HT-29 (cell line): ENCODE measurements at places on chromosomes 5 and 9. TPM values are rescaled to one million over a fixed set of nuclear protein-coding genes. Genes with fewer than 3 reads are reported as not detected.

DNA sequence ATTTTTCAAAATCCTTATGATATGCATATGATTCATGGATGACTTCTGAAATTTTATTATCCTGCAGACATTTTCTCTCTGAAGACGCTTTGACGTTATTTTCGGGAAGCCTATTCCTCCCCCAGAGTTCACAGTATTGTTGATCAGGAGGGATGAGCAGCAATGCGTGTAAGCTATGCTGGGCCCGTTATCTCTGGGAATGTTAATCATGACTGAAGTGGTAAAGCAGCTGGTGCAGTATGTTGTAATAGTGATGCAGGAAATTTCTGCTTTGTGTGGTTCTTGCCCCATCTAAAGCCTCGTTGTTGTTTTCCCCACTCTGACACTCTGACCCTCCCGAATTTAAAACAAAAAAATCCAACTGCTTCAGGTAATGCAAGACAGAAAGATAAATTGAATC lies 1797.8 kb upstream of the WWC1 start:
- no peak for DNase-seq

DNA sequence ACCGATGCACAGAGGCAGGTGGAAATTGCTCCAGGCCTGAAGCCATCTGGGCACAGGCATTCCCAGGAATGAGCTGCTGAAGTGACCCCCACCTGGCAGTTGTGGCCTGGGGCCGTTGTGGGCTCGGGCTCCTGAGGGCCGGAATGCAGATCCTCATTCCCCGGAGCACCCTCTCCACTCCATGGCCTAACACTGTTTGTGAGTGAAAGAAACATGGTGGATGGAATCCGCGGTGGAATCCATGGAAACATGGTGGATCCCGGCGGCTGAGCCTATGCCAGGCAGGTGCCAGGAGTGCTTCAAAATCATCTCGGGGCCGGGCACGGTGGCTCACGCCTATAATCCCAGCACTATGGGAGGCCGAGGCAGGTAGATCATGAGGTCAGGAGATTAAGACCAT lies 3.6 kb upstream of the SARDH start:
- no peak for DNase-seq

DNA sequence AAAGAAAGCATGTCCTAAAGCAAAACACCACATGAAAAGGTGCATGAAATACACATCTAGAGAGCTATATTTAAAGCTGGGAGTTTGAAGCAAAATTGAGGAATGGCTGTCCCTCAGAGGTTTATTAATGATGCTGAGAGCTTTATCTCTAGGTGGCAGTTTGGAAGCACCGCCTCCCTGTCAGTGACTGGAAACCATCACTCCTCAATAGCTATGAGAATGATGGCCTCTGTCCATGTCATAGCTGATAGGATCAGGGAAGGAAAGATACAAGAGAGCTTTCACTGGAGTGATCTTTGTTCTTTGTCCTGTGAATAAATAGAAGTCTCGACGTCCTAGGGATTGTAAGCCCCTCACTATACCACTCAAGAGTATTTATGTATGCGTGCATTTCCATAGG lies 110.5 kb downstream of the NUDT12 start:
- no peak for DNase-seq

DNA sequence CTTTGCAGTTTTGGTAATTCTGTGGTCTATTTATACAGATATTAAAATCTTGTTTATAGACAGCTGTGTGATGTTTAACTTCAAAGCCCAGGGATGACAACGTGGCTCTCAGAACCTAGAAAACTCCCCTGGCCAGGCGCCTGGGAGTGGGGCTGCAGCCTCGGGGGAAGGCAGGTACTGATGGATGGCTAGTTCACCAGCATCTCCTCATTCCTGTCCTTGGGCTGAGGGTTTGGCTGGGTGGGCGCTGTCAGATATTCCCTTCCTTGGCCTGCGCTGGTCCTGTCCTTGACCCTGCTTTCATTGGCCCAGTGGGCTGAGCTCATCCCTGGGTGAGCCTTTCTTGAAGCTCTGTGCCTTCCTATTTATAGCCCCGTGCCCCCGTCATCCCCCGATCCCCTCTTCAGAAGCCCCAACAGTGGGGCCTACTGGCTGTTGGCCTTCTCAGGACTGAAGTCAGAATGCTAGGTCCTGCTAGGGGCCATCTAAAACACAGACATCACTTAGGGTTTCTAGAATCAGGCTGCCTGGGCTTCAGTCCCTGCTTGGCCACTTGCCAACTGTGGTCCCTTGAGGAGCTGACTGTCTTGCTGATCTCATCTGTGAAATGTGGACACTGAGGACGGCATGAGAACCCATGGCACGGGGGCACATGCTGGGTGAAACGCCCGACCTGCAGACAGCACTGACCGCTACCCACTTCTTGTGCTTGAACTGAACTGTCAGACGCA lies 20.9 kb downstream of the SH3GLB2 start:
- no peak for DNase-seq

GRCh38 chr9:95003689-95004410 lies 277.4 kb downstream of the AOPEP start:
- peak; percentile 76 for DNase-seq

GRCh38 chr5:78603636-78604175 lies 44.9 kb downstream of the LHFPL2 start:
- no peak for DNase-seq

- DNase-seq = no peak
These were observed 9.0 kb upstream of the OR1N1 start for GRCh38 chr9:122536134-122536533.

DNA sequence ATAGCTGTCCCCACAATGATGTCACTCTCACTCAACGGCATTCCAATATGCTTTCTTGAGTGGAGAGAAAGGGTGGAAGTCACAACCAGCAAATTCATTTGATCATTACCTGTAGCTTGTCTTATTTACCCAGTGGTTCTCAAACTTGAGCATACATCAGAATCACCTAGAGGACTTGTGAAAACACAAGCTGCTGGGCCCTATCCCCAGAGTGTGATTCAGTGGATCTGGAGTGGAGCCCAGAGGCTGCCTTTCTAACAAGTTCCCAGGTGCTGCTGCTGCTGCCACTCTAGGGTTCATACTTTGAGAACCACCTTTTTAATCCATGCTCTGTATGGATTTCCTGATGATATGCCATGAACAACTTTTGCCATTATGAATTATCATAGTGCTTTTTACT lies 94.7 kb downstream of the KLHL3 start:
- no peak for DNase-seq

- DNase-seq = no peak
These were observed 779 bp downstream of the PKN3 start for GRCh38 chr9:128702949-128703615.

DNA sequence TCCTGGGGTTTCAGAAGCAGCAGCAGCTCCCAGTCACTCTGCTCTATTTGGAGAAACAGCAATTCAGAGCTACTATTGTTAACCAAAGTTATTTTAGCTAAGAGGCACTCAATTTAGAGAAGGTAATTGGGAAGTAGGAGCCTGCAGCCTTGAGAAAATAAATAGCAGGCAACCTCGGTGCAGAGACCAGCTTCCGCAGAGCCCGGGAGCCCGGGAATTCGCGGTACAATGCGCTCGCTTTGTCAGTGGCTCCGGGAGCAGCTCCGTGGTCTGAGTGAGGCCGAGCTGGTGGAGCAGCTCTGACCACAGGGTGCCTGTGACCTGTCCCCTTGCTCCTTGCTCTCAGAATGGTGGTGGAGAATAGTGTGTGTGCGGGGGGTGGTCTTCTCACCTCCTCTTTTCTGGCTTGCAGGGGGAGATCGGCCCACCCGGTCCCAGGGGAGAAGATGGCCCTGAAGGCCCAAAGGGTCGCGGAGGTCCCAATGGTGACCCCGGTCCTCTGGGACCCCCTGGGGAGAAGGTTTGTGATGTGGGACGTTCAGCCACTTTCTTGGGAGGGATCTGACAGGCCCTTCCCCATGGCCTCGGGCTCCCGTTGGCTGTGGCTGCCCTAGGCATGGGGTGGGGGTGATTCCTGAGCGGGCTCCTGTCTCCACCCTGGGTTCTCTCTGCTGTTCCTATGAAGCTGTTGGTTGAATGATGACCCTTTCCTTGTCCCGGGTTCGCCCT lies 95.9 kb upstream of the FCN2 start:
- no peak for DNase-seq

Gene CFAP77
- total RNA-seq = not detected in 2 replicates

Gene PCSK1
- not detected in 2 replicates for total RNA-seq

GRCh38 chr9:38439291-38439915 lies 15.1 kb upstream of the IGFBPL1 start:
- no peak for DNase-seq

Gene TMC1
- total RNA-seq = 0.26 and 0.53 TPM in 2 replicates

GRCh38 chr5:127025467-127025866 lies 4.9 kb downstream of the MARCHF3 start:
- no peak for DNase-seq

Gene HBEGF
- total RNA-seq = 40.9 and 46.3 TPM in 2 replicates

- no peak for DNase-seq
These were observed 168.5 kb downstream of the HSD17B3 start for GRCh38 chr9:96133321-96134021.

DNA sequence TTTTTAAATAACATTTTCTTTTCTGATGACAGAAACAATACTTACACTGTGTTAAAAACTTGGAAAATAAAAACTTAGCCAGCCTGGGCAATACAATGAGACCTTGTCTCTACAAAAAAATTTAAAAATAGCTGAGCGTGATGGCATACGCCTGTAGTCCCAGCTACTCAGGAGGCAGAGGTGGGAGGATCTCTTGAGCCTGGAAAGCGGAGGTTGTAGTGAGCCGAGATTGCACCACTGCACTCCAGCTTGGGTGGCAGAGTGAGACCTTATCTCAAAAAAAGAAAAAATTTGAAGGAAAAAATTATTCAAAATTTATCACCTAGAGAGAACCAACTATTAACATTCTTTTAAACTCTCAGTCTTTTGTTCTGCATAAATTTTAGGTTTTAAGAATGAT lies 4.9 kb upstream of the CMYA5 start:
- no peak for DNase-seq

GRCh38 chr5:96548905-96549304 lies 113.3 kb upstream of the CAST start:
- no peak for DNase-seq

DNA sequence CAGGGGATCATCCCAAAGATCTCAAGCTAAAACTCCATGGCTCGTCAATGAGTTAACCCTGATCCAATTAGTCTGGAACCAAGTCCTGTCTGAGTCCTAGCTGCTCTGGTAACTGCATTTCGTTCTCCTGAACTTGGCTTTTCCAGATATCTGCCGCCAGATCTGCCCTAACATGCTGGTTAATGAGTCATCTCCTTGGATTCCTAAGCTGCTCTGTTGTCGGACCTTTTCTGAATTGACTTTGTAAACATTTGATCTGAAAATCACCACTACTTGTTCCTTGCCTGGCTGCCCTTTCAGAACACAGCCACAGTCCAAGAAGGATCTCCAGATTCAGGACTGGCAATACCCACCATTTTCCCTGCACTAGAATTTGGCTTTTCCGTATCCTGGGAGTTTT lies 473.0 kb downstream of the ZSWIM6 start:
- DNase-seq = peak; percentile 74

GRCh38 chr9:109192732-109193361 lies 25.8 kb upstream of the FRRS1L start:
- DNase-seq = peak; percentile 26

GRCh38 chr5:150320044-150320613 lies 17.4 kb upstream of the ARSI start:
- DNase-seq = no peak

DNA sequence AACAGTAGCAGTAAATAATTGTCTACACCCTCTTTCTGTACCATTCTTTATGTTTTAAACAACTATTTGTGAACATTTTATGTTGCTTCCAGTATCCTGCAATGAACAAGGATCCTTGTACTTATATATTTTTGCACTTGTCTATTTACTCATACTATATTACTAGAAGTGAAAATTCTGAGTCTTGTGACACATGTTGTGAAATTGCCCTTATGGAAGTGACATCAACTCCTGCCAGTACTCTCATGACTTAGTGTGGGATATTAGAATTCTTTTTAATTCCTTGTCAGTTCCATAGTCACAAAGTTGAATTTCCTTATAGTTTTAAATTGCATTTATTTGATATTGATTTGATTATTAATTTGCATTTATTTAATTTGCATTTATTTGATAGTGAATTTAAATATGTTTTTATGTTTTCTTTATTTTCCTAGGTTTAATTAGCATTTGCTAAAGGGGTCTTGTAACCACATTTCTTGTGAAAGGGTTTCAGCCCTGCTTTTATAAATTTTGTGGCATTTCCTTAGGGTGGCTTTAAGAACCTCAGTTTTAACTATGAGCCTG lies 27.7 kb downstream of the PARP8 start:
- no peak for DNase-seq

- no peak for DNase-seq
These were observed 27.2 kb downstream of the NEK6 start for GRCh38 chr9:124284940-124285441.

DNA sequence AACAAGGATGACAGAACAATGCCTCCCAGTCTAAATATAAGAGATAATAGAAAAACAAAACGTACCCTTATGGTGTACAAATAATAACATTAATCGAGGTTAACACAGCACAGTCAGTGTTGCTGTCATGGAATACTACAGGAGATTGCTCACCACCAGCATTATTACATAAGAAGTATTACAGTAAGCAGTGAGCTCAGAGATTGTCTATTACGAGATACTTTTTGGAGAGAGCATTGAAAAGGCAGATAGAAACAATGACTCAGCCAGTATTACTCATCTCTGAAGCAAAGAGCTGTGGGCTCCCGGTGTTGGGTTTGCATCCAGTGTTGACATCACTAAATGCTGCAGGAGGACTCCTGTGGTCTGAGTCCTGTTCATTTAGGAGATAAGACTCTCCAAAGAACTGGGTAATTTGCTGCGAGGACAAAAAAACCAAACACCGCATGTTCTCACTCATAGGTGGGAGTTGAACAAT lies 191.9 kb upstream of the SEMA6A start:
- no peak for DNase-seq

GRCh38 chr9:38708759-38709158 lies 11.2 kb downstream of the FAM240B start:
- no peak for DNase-seq

DNA sequence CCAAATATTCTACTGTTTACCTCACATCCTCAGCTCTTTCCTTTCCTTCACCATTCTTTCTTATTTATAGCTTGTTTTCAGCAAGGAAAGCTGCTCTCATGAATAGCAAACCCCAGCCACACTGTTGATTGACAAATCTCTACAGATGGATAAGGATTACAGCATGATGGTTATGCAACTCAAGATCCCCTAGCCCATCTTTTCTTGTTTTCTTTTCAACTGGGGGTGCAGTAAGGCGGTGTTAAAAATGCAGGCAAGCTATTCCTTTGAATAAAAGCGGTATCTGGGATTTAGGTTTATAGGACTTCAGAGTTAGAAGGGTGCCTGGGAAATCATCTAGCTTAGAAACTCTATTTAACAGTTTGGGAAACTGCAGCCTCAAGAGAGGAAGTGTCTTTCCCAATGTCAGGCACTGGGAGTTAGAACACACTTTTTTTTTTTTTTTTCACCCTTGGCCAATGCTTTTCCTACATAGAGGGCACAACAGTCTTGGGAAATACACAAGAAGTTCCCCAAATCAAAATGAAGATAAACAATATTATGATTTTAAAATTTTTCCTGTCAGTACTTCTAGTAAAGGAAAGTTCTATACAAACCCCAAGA lies 2.6 kb downstream of the SPARC start:
- no peak for DNase-seq

- no peak for DNase-seq
These were observed 455.9 kb upstream of the KLF4 start for GRCh38 chr9:107945493-107945892.

GRCh38 chr9:112094948-112095681 lies 80.0 kb downstream of the SUSD1 start:
- no peak for DNase-seq

- no peak for DNase-seq
These were observed 15.7 kb downstream of the FAM151B start for GRCh38 chr5:80503641-80504040.

Gene TAF11L10
- not detected in 2 replicates for total RNA-seq
